ENCODE measurements at places on chromosomes 4 and X.

DNA sequence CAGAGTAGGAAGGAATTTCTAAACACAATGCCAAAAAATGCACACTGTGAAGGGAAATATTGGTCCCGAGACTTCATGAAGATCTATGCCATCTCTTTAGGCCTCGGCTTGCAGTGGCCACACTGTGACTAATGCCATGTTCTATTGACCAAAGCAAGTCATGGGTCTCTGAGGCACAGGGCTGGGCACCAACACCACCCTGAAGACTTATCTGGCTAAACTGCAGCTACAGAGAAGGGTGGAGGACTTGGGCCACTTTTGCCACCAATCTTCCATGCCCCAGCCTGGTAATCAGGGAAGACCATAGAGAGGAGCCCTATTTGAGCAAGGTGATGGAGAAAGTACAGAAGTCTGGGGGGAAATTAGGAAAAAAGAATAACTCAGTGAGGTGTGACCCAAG is 42.1 kb downstream of the HMX1 start:
- peak; percentile 43 for DNase-seq

GRCh38 chr4:151195801-151196200 is 81.2 kb upstream of the PRSS48 start:
- DNase-seq, result no peak

GRCh38 chrX:153794897-153795816 is 689 bp downstream of the SSR4 start:
- DNase-seq, result no peak

- DNase-seq, result no peak
Measured at GRCh38 chr4:153780876-153781275, 8.0 kb downstream of the SFRP2 start.

DNA sequence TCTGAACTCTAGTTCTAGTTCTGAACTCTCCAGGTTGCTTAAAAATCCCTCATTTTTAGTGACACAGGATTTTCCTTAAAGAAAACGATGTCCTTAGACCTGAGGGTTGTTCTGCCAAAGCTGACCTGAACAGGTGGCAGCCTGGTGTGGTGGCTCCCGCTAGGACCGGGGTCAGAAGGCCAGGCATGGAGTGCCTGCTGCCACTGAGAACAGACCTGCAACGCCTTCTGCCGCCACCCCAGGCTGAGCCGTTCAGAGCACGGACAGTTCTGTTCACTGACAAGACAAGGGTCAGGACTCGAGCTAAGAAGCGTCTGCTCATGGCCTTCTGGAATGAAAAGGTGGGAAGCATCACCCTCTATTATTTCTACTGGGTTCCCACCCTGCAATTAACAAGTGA is 15.8 kb downstream of the DCTD start:
- no peak for DNase-seq

DNA sequence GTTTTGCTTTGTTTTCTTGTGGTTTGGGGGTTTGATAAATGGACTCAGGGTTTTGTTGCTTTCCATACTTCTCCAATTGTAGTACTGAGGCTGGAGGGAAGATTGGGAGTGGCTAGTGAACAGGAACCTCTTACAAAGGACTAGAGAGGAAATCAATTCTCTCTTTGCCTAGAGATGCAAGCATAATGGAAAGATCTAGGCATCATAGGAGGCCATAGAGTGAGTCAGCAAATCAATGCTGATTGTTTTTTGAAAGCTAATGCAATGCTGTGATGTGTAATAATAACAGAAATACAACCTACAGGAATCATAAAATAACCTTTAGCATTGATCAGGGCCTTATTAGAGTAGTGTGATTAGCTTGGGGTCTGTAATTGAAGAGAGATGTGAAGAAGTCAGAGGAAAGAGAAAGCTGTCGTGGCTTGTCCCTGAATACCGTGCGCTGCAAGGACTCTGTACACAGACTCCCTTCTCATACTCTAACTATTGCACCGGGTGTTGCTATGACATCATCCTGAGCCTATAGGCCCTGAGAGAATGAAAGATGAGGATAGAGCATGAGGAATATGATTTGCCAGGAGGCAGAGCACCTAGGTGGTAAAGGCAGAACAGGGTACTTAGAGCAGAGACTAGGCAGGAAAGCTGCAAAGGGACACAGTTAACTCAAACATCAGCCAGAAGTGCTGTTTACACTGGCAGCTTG is 29.3 kb upstream of the GPR101 start:
- DNase-seq, result no peak

DNA sequence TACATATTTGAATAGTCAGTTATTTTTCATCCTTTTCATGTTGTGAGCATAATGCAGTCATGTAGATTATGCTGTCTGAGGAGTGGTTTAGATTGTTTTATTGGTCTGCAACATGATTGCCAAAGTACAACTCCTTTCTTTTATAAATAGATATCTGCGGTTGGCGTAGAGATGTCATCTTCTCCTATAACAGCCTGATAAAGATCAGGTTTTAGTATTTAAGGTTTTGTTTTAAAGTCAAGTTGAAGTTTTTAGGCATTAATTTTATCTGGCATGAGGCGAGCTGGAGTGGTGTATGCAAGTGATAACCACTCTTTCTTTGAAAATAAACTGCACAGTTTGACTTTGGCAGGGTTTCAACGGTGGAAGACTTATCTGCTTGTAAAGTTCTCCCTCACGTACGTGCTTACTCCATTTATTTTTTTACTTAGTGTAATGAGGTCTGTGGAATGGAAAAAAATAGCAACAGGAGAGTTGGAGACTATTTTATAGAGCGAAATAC is 126.3 kb downstream of the FBXO8 start:
- DNase-seq, result no peak

DNA sequence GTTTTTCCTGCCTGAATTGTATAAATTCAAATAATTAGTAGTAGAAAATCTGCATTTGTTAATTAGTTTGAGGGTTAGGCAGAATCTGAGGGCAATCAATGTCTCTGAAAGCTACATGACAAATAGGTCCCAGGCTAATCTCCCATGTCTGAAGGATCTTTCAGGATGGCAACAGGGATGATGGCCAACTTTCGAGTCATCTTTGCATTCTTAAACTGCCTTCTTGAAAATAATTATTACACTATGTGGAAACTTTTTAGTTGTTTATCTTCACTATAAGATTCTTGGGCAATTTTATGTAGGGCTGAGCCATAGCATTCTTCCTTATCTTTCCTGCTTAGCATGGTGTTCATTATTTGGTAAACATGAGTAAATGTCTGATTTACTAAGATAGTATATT is 490.3 kb upstream of the EPHA5 start:
- no peak for DNase-seq

DNA sequence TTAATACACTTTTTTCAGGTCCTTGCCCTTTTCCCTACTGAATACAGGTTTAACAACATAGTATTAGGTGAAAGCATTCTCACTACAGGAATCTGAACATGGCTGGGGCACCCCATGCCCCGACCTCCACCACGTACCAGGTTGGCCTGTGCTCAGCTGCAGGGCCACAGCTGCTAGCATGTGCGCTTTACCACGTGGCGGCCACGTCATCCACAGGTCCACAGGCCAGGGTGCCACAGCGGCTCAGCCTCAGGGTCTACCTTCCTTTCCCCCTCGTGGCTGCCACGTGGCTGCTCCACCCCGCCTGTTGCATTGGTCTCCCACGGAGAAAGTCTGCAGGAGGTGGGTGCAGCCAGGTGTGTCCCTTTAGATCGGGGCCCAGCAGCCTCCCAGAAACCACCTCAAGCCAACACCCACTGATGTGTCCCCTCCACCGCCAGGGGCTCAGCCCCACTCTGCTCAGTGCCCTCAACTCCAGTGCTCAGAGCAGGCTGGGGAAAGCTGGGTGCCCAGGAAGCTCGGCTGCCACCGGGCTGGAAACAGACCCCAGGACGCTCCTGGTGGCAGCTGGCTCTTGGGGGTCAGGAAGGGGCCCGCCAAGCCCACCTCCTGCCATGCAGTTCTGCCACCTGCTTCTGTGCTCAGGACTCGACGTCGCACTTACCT is 17.8 kb downstream of the CTBP1 start:
- no peak for DNase-seq

- no peak for DNase-seq
Measured at GRCh38 chrX:8726031-8726652, 5.8 kb downstream of the ANOS1 start.

DNA sequence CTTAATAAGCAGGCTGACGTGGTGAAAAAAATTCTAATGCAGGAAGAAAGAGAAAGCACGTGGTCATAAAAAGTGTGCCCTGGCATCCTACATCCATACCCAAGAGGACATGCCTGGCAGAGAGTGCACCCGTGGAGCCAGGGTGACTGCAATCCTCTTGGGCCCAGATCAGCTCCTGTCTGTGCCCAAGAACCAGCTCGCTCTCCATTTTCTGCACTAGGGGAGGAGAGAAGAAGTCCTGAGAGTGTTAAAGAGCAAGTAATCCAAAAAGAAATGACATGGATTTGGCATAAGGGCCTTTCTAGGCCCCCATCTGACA is 483.1 kb downstream of the BCOR start:
- DNase-seq, result no peak

Measured in coronary artery (tissue), 2 donors.